ENCODE measurements at places on chromosomes 6 and 20.

DNA sequence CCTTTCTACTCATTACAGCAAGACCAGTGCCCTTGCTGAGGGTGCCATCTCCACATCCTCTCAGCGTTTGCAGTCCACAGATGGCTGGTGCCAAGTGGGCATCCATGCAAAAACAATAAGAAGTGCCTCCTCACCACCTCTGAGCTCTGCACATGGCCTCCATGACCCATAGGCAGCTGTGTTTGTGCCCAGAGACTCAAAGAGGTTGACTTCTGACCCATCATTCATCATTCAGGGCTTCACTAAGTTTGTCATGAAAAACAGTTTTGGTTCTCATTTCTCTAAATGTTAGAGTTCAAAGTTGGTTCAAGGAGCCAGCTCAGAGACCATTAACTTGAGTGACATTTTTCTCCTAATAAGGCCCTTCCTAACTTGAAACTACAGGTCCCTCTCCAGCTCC, 512.6 kb upstream of the MAP3K7 start:
- no peak for DNase-seq

GRCh38 chr20:37114012-37114411, 18.2 kb upstream of the RBL1 start:
- DNase-seq: no peak

DNA sequence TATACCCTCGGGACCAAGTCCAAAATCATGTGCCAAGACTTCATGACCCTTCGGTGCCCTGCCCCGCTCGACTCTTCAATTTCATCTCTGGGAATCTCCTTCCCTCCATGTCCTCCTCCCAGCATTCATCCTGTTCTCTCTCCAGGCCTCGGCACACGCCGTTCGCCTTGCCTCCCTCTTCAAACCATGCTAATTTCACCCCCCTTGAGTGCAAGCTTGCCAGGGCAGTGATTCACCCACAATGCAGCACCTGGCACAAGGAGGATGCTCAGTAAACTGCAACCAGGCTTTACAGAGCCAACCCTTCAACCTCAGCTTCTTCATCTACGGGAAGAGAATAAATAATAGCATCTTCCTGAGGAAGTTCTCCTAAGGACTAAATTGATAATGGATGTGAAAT, 4.1 kb downstream of the KCNS1 start:
- DNase-seq: no peak

GRCh38 chr6:170417881-170418280, 111.3 kb downstream of the FAM120B start:
- DNase-seq: no peak

- DNase-seq: no peak
Observed at GRCh38 chr6:51648236-51648635, 439.2 kb downstream of the PKHD1 start.

- DNase-seq: no peak
Observed at GRCh38 chr6:38876475-38876874, 161.4 kb downstream of the DNAH8 start.

GRCh38 chr6:29791162-29791561, 36.5 kb upstream of the HLA-G start:
- DNase-seq: no peak

DNA sequence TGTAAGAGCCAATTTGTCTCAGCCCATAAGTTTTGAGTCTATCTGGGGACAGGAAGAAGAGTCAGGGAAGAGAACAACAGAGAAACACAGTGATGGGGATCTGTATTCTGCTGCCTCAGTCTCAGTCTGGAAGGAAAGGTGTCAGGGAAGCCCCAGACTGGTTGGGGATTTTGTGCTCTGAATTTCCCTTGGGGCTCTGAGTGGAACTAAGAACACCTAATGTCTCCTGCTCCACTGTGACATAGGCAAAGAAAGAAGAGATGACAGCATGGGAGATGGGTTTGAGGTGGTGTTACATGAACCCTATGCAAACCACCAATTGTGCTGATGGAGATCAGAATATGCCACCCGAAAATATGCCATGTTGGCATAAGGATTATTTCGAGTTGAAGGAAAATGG, 139.5 kb upstream of the MYLIP start:
- DNase-seq: no peak

- DNase-seq: no peak
Observed at GRCh38 chr6:53795702-53796450, 1.1 kb downstream of the LRRC1 start.

GRCh38 chr6:107061125-107062020, 33.4 kb downstream of the MTRES1 start:
- DNase-seq: peak; percentile 89

GRCh38 chr20:7879883-7880282, 60.4 kb downstream of the HAO1 start:
- no peak for DNase-seq

DNA sequence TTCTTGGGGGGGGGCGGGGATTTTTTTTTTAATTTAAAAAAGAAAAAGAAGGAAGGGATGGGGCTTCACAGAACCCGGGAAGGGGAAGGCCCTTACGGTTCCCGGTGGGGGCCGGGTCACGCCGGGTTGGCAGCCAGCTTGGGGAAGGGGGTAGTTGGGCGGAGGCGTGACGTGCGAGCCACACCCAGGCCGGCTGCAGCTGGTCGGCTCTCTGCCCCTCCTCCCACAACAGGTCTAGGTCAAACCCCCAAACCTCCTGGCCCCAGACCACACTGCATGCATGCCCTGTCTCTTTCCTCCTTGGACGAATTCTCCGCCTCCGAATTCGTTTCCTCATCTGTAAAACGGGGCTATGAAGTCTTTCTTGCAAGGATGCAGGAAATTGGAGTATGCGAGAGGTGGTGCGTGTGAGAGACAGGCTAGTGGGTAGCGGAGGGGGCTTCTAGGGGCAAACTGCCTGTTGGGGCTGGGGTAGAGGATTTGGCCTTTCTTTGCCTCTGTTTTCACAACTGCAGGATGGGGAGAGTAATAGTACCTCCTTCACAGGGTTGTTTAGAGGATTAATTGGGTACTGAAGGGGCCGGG, 828 bp downstream of the HCK start:
- DNase-seq: peak; percentile 77

GRCh38 chr20:11092151-11092550, 418.4 kb upstream of the JAG1 start:
- no peak for DNase-seq

DNA sequence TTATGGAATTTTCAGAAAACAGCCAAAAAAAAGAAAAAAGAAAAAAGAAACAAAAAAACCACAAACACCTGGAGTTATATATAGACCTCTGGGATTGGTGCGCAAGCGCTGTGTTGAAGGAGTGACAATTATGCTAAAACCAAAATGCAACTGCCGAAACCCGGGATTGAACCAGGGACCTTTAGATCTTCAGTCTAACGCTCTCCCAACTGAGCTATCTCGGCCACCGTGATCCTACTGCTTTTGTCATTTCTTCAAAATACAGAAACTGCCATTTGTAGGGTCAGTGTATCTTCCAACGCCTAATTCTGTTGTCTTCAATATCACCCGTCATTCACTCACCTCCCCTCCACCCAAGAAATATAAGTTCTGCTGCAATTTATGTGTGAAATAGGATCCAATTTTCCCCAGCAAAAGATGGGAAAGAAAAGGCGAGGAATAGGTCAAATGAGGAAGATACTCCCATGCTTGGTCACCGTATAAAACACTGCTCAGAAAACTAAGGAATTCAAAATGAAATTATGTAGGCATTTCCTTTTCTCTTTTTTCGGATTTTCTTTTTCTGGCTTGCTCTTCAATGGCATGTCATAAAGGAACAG, 116.0 kb downstream of the TRIM27 start:
- DNase-seq: peak; percentile 74

GRCh38 chr6:56914798-56915658, 39.9 kb upstream of the BEND6 start:
- DNase-seq: no peak

DNA sequence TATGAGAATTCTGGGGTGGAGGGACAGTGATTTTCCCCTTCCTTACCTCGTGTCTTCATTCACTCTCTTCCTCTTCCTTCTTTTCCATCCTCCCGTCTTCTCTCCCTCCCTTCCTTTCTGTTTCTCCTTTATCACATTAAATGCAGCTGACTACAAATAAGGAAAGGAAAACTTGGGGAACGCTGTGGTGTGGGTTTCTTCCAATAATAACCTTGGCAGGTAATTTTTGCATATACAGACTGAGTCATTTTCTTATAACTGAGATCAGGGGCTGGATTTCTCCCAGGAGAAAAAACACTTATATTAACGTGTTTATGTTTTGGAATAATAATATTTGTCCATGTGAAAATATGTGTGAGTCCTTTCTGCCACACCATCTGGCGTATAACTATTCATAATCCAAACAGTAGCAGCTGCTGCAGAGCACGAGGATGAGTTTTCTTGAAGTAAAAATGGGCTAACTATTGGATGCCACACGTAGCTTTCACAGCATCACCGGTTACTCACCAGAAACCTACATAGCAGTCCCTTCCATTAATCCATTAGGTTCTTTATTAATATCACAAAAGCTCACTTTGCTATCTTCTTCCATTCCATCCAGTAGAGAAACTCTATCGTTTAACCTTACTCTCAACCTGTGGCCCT, 139.2 kb upstream of the SASH1 start:
- DNase-seq: no peak

GRCh38 chr6:168084465-168085160, 5.6 kb upstream of the FRMD1 start:
- no peak for DNase-seq

DNA sequence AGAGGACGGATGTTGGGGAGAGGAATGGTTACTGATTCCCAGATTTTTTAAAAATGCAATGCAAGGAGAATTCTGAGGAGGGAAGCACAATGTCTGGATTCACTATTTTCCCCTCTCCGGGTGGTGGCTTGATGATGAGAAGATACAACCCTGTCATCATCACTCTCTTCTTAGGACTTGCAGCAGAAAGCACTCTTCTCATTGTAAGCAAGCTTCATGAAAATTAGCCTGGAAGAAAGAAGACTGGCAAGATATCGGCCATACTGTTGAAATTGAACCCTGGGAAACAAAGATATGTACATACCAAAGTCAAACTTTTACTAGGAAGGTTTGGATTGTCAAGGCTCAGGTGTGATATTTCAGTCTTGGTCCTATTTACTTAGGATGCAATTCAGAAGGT, 195.7 kb downstream of the EDN1 start:
- DNase-seq: no peak

- no peak for DNase-seq
Observed at GRCh38 chr20:37095108-37095598, 644 bp downstream of the RBL1 start.

DNA sequence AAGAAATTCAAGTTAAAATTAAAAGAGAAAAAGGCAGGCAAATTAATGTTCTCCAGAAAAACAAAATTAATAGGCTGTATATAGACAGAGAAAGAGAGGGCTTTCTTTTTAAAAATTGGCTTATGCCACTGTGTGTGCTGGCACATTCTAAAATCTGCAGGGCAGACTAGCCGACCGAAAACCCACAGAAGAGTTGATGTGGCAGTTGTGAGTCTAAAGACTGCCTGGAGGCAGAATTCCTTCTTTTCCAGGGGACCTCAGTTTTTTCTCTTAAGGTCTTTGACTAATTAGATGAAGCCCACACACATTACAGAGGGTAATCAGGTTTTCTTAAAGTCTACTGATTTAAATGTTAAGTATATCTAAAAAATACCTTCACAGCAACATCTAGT, 85.7 kb downstream of the GJA1 start:
- no peak for DNase-seq

DNA sequence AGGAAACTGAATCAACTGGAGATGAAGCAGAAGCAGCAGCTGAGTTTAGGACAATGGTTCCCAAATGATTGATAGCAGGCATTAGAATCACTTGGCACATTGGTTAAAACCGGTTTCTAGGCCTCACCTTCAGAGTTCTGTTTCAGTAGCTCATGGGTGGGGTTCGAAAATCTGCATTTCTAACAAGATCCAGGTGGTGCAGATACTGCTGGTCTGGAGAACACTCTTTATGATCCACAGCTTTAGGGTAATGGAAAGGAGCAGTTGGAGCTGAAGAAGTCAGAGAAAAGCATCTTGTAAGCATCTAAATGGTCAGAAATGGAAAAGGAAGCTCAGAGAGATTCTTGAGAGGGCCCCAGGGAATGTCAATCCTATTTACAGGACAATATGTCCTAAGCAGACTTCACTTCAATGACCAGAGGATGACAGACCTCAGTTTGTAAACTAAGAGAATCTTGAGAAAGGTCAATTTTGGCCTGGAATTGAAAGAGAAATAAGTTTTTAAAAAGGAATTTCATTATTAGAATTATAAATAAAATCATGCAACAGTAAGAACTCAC, 8.5 kb downstream of the TSPYL1 start:
- DNase-seq: no peak

- no peak for DNase-seq
Observed at GRCh38 chr6:119158057-119158848, 79.8 kb upstream of the FAM184A start.

DNA sequence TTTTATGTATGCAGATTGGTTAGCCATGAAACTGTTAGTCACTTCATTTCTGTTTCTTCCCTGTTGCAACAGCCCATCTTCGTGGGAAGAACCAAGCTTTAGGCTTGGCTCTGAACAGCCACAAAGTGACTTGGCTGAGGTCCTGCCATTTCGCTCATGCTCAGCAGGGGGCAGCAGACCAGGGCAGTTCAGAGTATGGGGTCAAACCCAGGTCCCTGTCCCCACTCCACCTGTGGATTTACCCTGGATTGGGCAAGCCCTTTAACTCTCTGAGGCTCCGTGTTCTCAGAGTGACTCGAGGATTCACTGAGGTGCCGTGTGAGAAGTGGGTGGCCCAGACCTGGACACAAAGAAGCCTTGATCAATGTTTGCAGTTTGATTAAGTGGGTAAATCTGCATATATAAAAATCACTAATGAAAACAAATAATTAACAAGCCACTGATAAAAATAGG, 19.8 kb upstream of the MAP1LC3A start:
- peak; percentile 64 for DNase-seq

- DNase-seq: no peak
Observed at GRCh38 chr6:159695984-159696383, 2.9 kb upstream of the SOD2 start.

GRCh38 chr6:16375206-16375605, 136.8 kb downstream of the GMPR start:
- no peak for DNase-seq

DNA sequence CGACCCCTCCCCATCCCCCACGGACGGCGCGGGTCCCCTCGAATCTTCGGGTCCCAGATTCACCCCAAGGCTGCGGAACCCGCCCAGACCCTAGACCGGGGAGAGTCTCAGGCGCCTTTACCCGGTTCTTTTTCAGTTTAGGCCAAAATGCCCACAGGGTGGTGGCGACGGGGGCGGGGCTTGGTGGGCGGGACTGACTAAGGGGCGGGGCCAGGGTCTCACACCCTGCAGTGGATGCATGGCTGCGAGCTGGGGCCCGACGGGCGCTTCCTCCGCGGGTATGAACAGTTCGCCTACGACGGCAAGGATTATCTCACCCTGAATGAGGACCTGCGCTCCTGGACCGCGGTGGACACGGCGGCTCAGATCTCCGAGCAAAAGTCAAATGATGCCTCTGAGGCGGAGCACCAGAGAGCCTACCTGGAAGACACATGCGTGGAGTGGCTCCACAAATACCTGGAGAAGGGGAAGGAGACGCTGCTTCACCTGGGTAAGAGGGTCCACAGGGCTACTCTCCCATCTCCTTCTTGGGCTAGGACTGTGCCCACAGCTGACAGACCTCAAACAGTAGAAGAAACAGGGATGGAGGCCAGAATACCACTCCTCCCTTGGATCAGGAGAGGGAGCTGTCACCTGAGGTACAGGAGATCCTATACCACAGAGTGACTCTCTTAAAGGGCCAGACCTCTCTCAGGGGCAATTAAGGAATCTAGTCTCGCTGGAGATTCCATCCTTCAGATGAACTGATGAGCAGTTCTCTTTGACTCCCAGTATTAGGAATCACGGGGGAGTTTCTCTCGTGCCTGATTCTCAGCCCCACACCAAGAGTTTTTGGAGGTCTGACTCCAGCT, 942 bp downstream of the HLA-E start:
- peak; percentile 83 for DNase-seq

GRCh38 chr6:43734294-43734665, 35.7 kb upstream of the VEGFA start:
- DNase-seq: no peak

Measured in H9 (cell line).